ENCODE measurements at places on chromosomes 4 and X.

DNA sequence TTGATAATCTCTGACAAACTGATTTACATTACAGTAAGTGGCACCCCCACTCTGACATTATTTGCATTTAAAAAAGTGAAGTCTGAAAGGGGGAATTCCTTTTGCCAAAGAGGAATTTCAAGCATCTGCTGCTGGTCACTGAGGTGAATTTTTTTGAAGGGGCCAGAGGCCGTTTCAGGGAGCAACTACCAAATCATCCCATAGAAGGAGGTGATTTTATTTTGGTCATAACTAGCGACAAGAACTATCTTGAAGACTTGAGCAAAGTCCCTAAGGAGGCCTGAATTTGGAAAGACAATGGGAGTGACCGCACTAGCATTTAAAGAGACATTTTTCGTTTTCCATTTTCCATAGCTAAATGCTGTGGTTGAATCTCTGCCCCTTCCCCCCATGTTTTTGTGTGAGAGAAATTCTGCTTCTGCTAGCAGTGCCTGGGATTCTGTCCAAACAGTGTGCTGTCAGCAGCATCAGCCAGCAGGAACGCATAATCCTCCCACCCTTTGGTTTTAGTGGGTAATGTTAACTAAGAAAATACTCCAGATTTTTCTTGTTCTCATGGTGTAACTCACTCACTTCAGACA is 110.1 kb upstream of the MED14 start:
- no peak for DNase-seq

DNA sequence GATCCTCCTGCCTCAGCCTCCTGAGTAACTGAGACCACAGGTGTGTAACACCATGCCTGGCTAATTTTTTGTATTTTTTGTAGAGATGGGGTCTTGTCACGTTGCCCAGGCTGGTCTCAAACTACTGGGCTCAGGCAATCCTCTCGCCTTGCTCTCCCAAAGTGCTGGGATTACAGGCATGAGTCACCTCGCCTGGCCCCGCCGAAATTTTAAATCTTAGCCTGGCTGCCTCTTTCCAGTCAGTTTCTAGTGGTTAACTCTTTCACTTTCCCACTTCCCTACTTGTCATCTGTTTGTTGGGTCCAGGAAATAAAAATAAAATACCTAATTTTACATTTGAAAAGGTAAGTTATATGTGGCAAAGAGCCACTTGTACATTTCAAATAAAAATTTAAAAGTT is 62.4 kb downstream of the TMEM165 start:
- no peak for DNase-seq

DNA sequence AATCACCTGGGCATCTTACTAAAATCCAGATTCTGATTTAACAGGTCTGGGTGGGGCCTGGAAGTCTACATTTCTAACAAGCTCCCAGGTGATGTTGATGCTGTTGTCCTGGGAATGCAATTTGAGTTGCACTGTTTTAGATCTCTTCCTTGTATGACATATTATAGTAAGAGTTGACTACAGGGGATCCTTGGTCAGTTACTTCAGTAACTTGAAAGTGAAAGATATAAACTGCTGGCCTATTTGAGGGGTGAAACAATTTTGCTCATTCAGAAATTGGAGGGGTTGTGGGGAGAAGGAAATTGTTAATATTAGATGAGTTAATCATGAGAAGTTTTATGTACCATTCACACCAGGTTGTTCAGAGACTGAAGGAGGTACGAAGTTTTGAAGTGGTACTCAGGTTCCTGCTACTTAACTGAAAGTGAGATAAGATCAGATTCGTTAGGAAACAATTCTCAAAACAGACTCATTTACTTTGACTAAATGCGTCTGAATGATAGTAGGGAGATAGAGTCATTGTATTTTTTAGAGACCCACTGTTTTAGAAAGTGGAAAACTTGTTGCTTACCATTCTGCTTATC is 12.5 kb downstream of the SH2D1A start:
- DNase-seq, result no peak

GRCh38 chrX:19350941-19351384 is 7.2 kb downstream of the PDHA1 start:
- no peak for DNase-seq

DNA sequence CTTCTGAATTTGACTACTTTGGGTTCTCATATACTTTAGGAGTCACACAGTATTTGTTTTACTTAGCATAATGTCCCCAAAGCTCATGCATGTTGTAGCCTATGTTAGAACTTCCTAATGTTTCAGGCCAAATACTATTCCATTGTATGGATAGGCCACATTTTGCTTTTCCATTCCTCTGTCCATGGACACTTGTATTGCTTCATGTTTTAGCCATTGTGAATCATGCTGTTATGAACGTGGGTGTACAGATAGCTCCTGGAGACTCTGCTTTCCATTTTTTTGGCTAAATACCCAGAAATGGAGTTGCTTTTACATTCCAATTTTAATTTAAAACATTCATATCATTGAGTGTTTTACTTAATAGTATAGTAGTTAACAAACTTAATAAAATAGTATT is 54.5 kb downstream of the HTT start:
- DNase-seq, result no peak

DNA sequence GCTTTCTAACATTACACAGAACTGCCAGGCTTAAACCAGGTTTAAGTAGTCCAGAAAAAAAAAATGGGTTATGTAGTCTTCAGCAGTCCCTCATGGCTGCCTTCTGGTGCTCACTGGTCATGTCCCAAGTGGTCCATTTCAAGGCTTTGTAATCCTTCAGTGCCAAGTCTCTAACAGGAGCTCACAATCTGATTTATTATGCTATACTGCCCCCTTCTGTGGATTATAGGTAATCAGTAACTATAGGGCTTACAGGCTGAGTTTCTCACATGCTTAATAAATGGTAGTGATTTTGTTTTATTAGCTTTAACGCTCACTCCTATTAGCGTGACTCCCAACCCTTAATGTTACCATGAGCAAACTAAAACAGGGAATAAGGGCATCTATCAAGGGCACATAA is 92.5 kb upstream of the EDA2R start:
- DNase-seq, result no peak

DNA sequence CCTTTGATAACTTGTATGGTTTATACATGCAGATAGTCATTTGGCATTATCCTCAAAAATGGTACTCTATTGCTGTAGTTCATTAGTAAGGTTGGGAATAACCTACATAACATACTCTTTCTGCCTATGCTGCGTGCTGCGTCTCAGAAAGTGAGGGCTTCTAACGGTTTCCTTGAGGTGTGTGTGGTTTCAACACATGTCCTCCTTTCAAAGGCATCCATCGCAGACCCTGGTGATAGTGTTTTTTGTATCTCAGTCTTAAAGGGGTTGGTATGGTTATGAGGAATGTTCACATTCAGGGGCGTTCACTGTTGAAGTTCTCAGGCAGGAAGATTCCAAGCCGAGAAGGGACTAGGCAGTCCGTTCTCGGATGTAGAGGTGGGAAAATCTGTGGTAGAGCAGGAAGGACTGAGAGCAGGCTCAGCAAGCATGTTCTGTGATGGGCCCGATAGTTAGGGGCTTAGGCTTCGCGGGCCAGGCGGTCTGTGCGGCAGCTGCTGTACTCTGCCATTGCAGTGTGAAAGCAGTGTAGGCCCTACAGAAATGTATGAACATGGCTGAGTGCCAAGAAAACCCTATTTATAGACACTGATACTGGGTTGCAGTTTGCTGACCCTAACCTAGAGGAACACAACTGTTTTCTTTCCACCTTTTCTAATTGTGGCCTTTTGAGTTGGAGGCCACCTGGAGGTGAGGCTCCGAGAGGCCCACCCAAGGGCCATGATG is 123.2 kb downstream of the GPR143 start:
- DNase-seq, result no peak

- no peak for DNase-seq
These were observed 4.0 kb upstream of the NEUROG2 start for GRCh38 chr4:112519689-112520597.

DNA sequence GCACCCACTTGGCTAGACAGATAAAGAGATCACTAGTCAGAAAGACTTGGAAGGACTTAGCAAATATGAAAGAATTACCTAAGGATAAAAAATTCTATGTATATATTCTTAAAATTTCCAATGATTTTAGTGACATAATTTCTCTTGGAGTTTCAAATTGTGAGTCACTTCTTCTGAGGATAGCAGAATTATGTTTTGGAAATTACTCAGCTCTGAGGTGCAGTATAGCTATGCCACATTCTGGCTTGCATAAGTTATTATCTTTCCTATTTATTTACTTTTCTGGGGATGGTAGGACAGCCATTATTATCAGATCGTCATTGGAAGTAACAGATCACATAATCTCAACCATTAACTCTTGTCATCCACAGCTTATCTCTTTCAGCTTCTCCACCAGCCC is 853.5 kb downstream of the TRIML1 start:
- no peak for DNase-seq

GRCh38 chrX:105765691-105766090 is 56.6 kb upstream of the NRK start:
- DNase-seq, result no peak

GRCh38 chr4:177282284-177282835 is 27.3 kb upstream of the NEIL3 start:
- no peak for DNase-seq

- no peak for DNase-seq
These were observed 53.0 kb upstream of the GABRA2 start for GRCh38 chr4:46442963-46443362.

DNA sequence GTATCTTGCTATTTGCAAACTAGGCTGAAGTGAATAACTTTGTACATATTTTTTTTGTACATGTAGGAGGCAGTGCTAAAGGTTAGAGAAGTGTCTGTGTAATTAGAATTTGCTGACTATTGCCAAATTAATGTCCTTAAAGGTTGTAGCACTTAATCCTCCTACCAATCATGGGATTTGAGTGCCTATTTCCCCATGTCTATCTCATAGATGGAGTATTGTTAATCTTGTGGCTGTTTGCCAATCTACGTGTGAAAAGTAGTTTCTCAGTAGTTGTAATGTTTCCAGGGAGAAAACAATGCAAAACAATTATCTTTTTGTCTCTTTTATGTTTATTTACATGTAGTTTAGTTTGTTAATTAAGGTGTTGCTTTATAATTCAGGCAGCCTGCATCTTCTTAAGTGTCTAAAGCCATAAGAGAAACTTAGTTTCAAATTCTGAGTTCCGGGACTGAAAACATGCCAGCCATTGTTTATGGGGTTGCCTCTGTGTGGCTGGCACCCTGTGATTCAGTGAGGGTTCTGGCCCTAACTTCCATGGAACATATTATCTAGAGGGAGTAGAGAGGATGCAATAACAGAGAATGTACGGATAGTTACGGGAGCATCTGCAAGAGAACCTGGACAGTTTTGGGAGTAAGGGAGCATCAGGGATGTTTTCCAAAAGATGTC is 142.4 kb downstream of the KLHL8 start:
- no peak for DNase-seq

- no peak for DNase-seq
These were observed 72.2 kb upstream of the PPP3CA start for GRCh38 chr4:101419336-101420135.

DNA sequence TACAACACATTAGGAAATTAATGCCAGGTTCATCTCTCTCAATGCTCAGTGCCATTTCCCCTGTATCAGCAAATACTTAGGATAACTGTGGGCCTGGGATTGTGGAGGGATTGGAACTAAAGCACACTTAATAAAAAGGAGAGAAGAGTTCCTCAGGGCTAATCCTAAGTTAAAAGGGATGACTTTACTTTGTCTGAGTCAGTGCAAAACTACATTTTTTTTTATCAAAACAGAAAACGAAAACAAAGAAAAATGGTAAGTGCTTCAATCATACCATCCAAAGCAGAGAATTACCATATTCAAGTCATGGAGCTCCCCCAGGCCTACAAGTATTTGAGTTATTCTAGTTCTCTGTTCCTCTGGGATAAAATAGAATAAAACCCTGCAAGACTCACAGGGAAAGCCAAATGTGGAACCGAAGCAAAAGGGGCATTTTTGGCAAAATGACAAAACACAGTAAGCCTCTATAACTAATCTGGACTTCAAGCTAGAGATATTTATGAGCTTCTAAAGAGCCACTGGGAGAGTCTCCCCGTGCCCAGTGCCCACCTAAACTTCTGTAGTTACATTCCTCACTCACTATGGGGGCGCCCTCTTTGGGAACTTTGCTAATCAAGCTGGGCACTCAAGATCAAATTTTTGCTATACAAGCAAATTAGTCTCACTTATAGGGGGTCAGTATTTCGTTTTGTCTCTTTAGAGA is 53.4 kb downstream of the PALLD start:
- no peak for DNase-seq

- DNase-seq, result no peak
These were observed 74.6 kb upstream of the PRSS48 start for GRCh38 chr4:151202381-151202780.

DNA sequence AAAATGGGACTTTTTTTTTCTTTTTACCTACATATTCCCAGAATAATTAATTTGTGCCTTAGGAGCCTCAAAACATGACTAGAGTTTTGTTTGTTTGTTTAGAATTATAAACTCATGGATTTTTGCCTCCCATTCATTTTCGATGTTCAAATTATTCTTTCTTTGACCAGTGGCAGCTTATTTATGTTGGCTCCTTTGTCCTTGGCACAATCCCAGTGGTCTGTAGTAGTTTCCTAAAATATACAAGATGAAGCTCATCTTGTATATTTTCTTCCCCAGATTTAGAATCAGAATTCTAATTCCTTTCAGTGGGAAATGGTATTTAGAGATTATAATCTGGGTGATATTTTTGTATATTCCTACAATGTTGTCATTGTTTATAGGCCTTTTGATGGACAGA is 27.2 kb downstream of the DCK start:
- DNase-seq, result no peak

DNA sequence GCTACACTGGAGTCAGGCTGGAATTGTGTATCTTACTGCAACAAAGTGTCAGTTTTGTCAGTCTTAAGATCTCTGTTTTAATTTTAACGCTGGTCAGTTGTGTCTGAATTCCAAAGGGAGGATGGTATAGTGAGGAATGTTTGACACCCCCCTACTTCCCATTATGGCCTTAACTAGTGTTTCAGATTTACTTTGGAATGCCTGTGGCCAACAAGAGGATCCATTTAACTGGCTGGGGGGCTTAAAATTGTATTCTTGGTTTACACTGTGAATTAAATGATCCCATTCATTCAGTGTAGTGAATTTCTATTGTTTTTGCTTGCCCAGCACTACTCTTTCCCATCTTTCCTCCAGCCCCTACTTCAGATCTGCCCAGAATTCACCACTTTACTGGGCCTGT is 75.8 kb upstream of the IQCM start:
- DNase-seq, result no peak

- no peak for DNase-seq
These were observed 26.5 kb upstream of the HAND2 start for GRCh38 chr4:173556398-173557131.

DNA sequence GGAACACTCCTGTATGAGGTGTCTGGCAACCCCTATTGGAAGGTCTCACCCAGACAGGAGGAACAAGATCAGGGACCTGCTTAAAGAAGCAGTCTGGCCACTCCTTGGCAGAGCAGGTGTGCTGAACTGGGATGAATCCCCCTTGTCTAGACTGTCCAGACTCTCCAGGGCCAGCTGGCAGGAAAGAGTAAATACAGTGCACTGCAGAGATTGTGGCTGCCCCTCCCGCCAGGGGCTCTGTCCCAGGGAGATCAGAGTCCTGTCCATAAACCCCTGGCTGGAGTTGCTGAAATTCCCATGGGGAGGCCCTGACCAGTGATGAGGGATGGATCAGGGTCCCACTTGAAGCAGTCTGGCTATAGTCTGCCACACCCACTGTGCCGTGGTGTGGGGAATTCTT is 17.7 kb downstream of the STPG2 start:
- no peak for DNase-seq

- no peak for DNase-seq
These were observed 227.2 kb upstream of the MBNL3 start for GRCh38 chrX:132716006-132716405.

- no peak for DNase-seq
These were observed 391.5 kb downstream of the SPOCK3 start for GRCh38 chr4:166842795-166843261.

- DNase-seq, result no peak
These were observed 297.2 kb upstream of the LDB2 start for GRCh38 chr4:17195461-17196275.

Data from posterior cingulate gyrus (tissue), 11 donors.